ENCODE measurements at places on chromosomes 6 and 20.

GRCh38 chr20:58481481-58482021, 33.6 kb downstream of the APCDD1L start:
- peak; percentile 62 for DNase-seq

DNA sequence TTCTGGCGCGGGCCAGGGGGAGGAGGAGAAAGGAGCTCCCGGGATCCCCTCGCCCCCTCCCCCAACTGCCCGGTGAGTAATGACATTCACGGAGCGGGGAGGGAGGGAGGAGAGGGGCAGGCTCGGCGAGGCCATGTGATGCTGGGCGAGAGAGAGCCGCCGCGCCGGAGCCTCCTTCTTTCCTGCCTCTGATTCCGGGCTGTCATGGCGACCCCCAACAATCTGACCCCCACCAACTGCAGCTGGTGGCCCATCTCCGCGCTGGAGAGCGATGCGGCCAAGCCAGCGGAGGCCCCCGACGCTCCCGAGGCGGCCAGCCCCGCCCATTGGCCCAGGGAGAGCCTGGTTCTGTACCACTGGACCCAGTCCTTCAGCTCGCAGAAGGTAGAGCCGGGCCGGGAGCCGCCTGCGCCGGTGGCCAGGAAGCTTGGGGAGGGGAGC, at the start of gene GDAP1L1:
Gene GDAP1L1, plus strand, starts transcription at position 178 of the 441 bp plus-strand sequence. Its CDS starts 27 bp downstream, at position 205.
- no peak for DNase-seq

GRCh38 chr6:111789598-111789997, 83.7 kb downstream of the FYN start:
- DNase-seq: no peak

DNA sequence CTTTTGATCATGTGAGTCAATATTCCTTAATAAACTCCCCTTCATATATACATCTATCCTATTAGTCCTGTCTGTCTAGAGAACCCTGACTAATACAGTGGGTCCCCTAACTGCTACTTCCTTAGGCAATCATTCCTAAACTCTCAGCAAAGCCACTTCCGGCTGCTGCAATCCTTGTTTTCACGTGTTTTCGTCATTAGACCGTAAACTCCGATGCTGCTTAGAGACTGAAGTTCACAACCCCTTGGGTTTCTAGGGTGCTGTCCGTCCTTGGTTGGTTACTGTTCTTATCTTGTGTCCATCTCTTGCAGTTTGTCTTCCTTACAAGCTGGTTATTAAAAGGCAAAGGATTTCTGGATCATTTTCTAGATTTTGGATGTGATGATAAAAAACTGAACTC, 106.4 kb downstream of the GMPR start:
- no peak for DNase-seq

GRCh38 chr6:24547243-24547642, 52.5 kb downstream of the ALDH5A1 start:
- DNase-seq: no peak

- DNase-seq: no peak
Observed at GRCh38 chr6:159446340-159446739, 246.7 kb downstream of the SOD2 start.

DNA sequence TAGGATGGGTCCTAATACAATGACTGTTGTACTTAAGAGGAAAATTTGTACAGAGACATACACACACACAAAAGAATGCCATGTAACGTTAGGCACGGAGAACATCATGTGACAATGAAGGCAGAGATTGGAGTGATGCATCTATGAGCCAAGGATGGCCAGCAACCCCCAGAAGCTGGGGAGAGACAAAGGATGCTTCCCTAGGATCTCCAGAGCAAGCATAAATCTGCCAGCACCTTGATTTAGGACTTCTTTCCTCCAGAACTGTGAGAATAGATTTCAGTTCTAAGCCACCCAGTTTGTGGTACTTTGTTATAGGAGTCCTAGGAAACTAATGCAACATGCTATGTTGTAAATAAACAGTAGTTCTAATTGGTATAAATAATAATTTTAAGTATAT, 25.0 kb downstream of the EYA4 start:
- DNase-seq: no peak

DNA sequence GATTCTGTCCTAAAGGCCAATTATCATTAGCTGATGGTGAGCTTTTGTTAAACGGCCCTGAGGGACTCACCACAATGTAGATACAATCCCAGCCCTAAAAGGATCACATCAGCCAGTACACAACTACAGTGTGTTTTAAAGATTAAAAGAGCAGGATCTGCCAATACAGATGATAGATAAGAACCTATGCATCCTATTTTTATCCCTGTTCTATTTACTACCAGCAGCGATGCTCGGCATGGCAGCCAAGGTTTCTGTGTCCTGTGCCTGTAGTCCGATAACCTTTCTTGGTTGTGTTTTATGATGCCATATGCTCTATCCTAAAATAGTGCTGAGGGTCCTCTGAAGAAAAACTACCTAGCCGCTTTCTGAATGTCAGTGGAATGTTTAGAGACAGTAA, 289.4 kb downstream of the PHACTR1 start:
- DNase-seq: no peak

DNA sequence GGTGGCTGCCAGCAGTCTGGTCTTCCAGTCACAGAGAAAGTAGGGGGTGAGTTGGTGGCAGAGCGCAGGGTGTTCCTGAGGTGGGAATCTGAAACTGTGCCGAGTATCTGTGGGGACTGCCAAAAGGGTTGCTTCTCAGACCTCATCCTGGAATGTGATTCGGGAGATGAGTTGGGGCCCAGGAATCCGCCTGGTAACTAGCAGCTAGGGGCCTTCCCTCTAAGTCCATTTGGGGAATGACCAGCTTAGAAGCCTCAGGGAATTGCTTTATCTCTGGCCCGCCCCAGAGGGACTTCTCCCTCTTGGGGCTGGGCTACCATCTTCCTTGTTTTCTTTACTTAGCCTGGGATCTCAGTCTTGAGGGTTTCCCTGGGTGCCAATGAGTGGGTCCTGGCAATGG, 49.6 kb downstream of the MOCS1 start:
- no peak for DNase-seq

DNA sequence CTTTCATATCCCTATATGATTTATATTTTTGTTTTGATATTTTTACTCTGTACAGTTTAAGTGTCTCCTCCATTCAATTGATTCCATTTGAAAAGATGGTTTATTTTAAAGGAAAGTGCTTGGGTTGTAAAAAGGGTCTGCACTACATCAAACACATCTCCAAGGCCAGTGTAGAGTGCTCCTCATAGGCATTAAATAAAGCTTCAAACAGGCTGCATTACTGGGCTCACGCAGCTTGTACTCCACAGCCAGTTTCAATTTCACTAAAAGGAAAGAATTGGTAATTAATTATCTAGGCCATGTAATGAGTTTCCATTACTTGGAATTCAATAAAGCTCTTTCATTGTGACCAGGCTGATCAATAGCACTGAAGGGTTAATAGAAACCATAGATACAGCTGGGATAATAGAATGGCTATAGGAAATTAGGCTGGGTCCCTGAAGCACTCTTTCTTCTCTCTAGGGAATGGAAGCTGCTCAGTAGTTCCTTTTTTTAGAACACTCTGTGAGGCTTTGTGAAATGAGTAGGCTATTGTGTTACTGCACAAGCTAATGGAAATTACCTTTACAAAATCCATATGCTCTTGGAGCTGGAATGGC, 442.2 kb downstream of the RNF144B start:
- DNase-seq: no peak

DNA sequence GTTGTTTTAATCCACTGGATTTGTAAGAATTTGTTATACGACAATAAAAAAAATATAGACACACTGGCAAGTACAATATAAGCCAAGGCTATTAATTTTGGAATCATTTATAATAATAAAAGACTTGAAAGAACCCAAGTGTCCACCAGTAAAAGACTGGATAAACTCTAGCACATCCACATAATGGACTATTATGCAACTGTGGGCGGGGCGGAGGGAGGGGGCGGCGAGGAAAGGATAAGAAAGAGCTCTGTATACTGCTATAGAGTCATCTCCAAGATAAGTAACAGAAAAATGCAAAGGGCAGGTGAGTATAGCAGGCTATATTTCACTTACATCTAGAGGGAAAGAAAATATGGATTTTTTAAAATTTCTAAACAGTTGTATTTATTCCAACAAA, 123.3 kb downstream of the TBC1D32 start:
- no peak for DNase-seq

DNA sequence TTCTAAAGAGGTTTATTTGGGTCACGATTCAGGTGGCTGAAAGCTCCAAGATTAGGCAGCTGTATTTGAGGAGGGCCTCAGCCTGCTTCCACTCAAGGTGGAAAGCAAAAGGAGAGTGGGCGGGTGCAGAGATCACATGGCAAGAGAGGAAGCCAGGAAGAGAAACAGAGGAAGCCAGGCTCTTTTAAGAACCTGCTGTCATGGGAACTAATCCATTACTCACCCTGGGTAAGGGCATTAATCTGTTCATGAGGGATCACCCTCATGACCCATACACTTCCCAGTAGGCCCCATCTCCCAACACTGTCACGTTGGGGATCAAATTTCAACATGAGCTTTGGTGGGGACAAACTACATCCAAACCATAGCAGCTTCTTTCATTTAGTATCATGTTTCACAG, 53.9 kb downstream of the DHX35 start:
- DNase-seq: peak; percentile 15

GRCh38 chr20:16520154-16520553, 53.1 kb downstream of the KIF16B start:
- no peak for DNase-seq

- DNase-seq: peak; percentile 89
Observed at GRCh38 chr6:44151348-44152108, 7.1 kb upstream of the CAPN11 start.

GRCh38 chr6:33634161-33634727, 13.1 kb downstream of the ITPR3 start:
- DNase-seq: no peak

DNA sequence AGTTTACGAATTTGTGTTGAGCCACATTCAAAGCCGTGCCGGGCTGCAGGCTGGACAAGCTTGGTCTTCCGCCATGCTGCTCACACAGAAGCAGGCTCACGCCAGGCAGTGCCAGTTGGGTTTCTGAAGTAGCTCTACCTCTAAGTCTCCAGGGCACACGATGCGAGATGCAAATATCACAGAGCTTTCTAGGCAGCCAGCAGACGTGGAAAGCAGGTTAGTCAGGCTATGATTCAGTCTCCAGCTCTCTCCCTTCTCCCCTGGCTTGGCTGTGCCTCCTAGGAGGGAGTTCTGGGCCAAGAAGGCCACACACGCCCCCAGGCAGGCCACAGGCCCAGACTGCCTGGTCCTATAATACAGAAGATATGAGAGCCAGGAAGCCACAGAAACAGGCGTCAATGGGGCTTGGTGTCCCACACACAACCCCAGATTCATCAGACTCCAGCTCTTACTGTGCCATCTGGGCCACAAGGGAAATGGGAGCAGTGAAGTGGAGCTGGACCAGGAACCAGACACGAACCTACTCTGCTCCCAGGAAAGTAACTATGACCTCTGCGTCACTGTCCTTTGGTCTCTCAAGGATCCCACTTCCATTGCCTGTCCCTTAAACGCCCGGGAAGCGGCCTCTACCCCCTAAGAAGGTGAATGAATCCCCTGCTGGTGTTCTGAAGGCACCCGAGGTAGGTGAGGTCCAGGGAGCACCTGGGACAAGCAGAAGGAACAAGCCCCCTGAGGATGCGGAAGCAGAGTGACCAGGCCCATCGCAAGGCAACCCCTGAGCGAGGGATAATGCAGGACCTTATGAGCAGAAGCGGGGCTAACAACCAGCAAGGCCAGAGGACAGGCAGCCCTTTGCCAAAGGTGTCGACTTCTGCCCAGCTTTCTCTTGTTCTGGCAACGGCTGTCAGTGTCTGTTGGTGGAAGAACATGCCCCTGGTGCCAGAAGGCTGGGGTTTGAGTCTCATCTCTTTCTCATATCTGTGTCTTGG, 61.2 kb downstream of the GFOD1 start:
- no peak for DNase-seq

DNA sequence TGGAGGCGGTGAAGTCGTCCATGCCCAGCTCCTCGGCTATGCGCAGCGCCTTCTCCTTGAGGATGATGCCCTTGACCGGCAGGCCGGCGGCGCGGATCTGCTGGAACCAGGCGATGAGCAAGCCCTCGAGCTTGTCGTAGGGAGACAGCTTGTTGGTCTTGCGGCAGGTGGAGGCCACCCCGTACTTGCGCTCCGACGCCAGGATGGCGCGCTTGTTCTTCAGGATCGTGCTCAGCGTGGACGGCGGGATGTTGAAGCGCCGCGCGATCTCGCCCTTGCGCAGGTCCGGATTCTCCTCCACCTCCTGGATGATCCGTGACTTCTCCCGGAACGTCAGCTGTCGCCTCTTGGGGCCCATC, 435 bp downstream of the CENPB start:
- peak; percentile 69 for DNase-seq

GRCh38 chr6:132251711-132252110, 149.6 kb downstream of the MOXD1 start:
- no peak for DNase-seq

- no peak for DNase-seq
Observed at GRCh38 chr6:122818866-122819265, 29.8 kb downstream of the SMPDL3A start.

- DNase-seq: no peak
Observed at GRCh38 chr6:21990577-21990976, 306.3 kb downstream of the PRL start.

GRCh38 chr6:41428996-41429421, 93.6 kb downstream of the NCR2 start:
- peak; percentile 68 for DNase-seq

DNA sequence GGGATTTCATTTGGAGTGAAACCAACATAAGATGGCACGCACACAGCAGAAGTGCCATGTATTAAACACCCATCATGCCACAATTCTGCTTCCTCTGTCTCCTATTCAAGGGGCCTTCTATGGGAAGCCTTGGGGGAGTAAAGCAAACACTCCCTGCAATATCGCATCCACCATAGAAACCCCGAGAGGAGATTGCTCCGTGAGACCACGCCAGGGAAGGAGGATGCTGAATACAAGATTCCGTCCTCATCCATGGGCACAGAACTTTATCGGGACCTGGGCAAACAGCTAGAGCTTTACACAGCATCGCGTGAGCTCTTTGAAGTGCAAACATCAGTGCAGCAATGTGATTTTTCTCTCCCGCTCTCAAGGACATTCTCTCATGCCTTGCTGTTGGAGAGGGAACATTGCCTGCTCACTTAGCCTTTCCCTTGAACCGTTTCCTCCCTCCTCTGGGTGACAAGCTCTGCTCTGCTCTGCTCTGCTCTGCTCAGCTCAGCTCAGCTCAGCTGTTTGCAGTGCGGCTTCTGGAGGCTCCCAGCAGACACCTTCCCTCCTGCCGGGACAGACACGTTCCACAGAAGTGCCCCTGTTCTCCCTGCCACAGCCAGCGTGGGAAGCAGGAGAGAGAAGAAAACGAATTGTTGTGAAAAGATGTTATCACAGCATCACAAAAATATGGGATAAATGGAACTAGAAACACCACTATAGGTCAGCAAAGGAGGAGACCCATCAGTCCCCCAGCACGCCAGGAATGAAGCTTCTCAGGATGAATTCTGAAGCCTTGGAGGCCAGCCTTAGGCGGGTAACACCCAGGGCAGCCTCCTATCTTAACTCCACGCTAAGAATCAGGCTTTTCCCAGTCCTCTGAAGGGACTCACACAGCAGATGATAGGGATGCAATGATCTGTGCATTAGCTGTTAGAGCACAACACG, 48.2 kb downstream of the RNASET2 start:
- no peak for DNase-seq

DNA sequence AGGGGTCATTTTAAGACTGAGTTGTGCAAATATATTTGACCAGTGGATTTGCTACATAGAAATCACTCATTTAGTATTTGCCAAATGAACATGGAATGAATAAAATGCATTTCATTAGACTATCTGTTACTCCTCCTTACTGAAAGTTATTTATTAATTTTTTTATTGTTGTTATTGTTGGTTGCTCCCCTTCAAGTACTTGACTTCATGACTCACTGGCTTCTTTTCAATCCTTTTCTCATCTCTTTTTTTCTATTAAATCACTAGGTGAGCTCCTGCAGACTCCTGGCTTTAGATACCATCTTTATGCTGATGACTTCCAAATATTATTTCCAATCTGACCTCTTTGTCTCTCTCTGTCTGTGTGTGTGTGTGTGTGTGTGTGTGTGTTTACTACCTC, 192.2 kb upstream of the FAM83B start:
- no peak for DNase-seq

All from suppressor macrophage (primary cell).